ENCODE measurements at places on chromosomes 3 and 15.

GRCh38 chr15:40069178-40070165 lies 30.5 kb upstream of the SRP14 start:
- DNase-seq = peak; percentile 93

- DNase-seq = no peak
Measured at GRCh38 chr3:193148688-193149473, 92.1 kb upstream of the PLAAT1 start.

- DNase-seq = no peak
Measured at GRCh38 chr15:75233504-75234190, 24.5 kb upstream of the GOLGA6C start.

- DNase-seq = no peak
Measured at GRCh38 chr3:129777806-129778205, 115.7 kb downstream of the TMCC1 start.

DNA sequence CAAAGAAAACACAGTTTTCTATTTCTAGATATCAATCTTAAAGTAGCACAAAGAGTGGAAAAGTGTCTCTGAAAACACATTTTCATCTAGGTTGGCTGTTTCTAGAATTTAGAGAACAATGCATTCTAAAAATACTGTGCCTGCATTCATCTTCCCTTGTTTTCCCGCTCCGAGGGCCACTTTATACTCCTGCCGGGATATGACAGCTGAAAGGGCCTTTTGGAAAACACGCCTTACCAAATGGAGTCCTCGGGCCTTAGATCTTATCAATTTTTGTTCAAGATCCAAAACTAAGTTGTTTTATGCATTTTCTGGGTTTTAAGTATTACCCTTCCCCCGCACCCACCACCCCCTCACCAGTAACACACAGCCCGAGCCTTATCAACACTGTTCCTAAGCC lies 47.9 kb upstream of the ARHGEF3 start:
- DNase-seq = no peak

- DNase-seq = no peak
Measured at GRCh38 chr15:95262866-95263564, 1031.7 kb downstream of the MCTP2 start.

GRCh38 chr3:118942671-118943070 lies 92.0 kb downstream of the IGSF11 start:
- DNase-seq = no peak

- no peak for DNase-seq
Measured at GRCh38 chr3:150760431-150761200, 2.4 kb downstream of the SIAH2 start.

GRCh38 chr15:69320977-69321554 lies 22.4 kb downstream of the PAQR5 start:
- DNase-seq = no peak

- DNase-seq = no peak
Measured at GRCh38 chr3:168545591-168545990, 449.9 kb upstream of the GOLIM4 start.

Data from NB4 (cell line).